CD4-positive, CD25-positive, alpha-beta regulatory T cell (primary cell): ENCODE measurements at places on chromosomes 2 and 18. TPM values are rescaled to one million over a fixed set of nuclear protein-coding genes. Genes with fewer than 3 reads are reported as not detected.
A peak's percentile ranks its signal among the peaks of the same experiment; 100 is the strongest.

DNA sequence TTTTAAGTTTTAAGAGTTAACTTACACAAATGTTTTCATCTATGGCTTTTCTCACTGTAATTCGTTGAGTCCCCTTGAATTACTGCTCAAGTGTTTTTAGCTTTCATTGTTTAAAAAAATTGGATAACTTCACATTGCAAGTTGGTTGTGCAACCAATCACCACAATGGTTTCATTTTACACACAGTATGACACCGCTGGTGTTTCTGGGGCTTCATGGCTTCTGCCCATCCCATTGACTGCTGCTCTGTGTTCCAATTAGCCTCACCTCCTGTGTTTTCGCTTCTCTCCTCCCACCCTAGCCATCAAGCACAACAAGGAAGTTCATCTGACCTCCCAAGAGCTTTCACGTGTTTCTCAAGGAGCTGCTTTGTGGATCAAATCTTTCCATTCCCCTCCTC is 199.1 kb upstream of the CHAC2 start:
- no peak for DNase-seq

- DNase-seq: no peak
Measured at GRCh38 chr2:1830936-1831619, 86.8 kb upstream of the PXDN start.

DNA sequence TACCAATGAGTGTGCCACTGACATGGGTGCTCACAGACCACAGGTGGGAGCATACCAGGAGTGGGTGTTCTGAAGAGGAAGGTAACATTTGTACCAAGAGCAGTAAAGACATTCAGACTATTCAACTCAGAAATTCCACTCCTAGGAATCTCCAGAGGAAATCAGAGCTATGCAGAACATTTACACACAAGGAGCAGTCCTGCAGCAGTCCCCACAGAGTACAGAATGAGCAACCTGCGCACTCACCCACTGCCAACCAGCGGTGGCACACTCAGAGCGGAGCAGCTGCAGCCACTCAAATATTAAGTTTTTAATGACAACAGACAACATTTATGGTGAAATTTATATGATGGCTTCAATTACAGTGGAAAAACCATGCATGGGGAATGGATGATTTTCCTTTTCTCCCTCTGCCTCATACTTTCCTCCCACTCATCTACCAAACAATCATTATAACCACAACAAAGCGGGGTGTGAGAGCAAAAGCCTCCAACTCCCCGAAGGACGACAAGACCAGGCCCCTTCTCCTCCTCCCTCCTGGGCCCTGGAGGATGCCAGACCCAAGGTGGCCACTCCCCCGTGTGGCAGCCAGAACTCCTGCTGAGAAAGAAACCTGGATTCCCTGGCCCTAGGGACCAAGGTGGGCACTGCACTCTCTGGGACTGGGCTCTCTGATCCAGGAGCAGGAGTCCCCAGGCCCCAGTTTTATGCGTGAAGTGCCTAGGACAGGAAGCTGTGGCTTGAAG is 5.4 kb downstream of the HS6ST1 start:
- no peak for DNase-seq

GRCh38 chr2:109279243-109279860 is 150.3 kb downstream of the SH3RF3 start:
- no peak for DNase-seq

DNA sequence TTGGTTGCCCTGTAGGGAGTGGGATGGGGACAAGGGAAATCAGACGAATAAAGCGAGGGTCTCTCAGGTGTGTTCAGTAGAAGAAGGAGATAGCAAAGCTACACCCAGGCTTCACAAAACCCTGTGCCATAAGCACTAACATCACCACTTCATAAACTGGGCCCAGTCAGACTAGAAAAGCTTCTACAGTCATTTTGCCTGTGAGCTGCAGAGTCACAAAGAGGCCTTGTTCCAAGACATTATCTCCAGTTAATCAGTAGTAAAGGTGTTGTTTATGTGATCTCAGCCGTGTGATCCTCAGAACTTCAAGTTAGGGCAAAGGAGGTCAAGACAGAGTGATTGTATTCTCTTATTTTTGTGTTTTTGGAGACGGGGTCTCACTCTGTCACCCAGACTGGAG is 148.0 kb downstream of the GALR1 start:
- DNase-seq: no peak

DNA sequence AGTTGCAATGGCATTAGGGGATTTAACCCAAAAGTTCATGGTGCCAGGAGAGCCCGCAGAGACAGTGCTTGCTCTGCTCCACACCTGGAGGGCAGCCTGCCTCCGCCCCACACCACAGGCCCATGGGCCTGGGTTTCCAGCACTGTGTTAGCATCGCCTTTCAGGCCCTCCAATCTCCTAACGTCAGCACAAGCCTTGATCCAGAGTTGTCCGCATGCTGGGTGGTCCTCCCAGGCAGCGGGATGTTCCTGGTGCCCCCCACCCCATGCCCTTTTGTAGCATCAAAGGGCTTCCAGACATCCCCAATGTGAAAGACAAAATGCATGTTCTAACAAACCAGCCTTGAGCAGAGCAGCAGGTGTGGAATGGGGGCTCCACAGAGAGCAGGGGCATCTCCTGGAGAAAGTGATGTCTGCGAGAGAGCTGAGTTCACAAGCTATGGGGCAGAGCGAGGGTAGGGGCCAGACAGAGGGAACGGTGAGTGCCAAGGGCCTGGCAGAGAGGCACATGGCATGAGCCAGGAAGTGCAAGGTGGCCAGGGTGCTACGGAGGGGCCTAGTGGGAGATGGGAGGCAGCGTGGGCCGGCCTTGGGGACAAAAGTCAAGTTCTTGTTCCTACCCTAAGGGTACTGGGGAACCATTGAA is 119.2 kb downstream of the CYP26B1 start:
- no peak for DNase-seq

- DNase-seq: no peak
Measured at GRCh38 chr2:170500770-170501169, 214.4 kb upstream of the SP5 start.

- peak; percentile 39 for DNase-seq
Measured at GRCh38 chr2:46062637-46063412, 234.4 kb upstream of the EPAS1 start.

DNA sequence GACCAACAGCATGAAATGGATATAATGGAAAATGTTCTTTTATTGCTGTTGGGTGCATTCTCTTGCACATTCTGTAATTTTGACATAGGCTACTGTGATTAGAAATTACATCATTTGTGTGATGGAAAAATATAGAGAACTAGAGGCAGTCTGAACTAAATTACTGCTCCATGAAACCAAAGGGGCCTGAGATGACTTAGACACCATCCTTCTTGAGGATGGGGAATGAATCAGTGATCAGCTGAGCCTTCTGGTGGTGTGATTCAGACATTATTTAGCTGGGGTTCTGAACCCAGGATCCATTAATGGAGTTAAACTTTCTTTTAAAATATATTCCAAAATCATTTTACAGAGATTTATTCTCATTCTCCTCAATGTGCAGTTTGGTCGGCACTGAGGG is 135.8 kb downstream of the LDLRAD4 start:
- no peak for DNase-seq

DNA sequence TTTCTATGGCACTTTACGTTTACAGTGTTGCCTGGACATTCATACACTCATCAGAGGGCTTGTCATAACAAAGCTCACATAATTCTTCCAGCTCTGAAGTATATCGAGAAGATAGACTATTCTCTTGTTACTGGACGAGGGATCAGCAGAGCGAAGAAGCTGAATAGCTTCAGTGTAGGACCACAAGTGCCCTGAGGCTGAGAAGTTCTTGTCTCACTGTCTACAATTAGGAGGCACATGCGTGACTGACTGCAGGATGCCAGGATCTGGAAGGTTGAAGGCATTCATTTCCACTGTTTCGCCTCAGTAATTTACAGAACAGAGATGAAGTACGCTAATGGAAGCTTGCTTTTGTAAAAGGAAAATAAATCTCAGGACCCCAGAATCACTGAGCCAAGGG is 9.6 kb downstream of the SH3YL1 start:
- no peak for DNase-seq

DNA sequence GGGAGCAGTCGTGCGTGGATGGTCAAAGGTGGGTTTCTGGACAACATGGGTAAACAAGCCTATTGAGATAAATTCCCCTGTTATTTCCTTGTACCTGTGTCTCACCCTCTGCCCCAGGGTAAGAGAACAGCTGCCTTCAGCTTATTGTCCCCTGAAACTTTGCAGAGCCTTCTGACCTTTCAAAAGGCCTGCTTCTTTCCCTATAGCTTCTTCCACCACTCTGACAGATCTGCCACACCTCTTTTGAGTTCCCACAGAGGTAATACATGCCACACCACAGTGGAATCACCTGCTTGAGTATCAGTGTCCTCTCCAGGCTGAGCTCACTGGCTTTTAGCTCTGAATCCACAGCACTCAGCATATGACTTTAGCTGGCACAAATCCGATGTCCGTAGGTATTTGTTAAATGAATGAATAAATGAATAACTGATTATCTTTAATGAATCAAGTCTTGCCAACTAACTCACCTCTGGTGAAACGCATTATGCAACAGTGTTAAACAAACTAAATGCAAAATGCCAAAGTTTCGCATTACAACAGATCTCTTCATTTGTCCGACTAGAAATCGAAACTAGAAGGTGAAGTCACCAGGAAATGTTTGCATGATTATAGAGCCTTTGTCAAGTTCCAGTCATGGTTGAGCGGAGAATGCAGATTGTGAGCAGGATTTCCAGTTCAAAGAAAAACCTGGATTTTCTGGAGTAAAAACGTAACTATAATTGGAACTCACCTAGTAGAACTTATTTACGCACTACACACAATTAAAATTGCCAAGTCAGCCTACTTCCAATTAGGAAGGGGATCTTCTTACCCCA is 16.4 kb downstream of the DYNAP start:
- DNase-seq: no peak

GRCh38 chr2:241620419-241620769 is 16.6 kb downstream of the THAP4 start:
- no peak for DNase-seq

DNA sequence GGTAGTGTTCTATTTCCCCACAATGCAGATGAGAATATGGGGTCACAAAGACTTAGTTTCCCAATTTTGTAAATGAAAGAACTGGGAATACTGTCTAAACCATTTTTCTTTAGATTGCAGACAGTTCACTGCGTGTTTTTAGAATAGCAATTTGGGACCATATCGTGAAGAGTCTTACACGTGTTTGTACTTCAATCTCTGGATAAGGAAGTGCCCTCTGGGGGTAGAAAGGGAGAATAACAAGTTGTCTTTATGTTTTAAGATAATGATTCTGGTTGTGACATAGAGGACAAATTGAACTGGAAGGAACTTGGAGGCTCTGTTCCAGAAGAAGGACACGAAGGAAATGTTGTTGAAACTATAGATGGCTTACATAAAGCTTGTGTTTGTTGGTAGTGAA is 457.7 kb downstream of the CBLN2 start:
- no peak for DNase-seq

DNA sequence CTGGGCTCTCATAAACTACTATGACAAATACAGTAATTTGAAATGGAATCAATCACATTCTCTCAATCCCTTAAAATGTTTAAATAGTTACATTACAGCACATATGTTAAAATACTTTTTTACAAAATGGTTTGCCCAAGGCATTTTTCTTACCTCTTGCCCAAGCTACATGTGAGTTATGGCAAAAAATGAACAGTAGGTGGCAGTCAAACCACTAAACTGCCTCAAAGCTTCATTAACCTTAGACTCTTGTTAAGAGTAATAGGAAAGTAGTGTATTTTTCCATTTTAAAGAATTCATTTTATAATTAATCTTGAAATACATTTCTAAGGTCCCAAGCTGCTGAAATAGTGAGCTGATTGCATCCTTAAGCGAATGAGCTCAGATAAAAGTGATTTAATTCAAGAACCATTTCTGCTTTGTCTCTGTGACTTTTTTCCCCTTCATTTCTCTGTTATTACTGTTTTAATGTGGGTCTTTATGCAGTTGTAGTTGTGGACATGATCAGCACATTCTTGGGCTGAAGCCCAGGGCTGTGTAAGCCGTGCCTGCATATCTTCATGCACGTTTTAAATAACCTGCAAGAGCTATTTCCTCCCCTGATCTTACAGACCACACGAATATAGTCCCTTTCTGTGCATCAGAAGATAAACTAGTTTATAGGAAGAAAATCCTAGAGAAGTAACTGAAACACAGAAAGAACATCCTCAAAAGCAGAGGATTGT is 311.8 kb downstream of the LNPK start:
- DNase-seq: peak; percentile 72

GRCh38 chr2:109635426-109636304 is 21.5 kb downstream of the SOWAHC start:
- no peak for DNase-seq

GRCh38 chr2:97011977-97012569 is 25.7 kb upstream of the FAM178B start:
- DNase-seq: peak; percentile 5

GRCh38 chr2:235854276-235854675 is 313.9 kb downstream of the GBX2 start:
- DNase-seq: no peak

DNA sequence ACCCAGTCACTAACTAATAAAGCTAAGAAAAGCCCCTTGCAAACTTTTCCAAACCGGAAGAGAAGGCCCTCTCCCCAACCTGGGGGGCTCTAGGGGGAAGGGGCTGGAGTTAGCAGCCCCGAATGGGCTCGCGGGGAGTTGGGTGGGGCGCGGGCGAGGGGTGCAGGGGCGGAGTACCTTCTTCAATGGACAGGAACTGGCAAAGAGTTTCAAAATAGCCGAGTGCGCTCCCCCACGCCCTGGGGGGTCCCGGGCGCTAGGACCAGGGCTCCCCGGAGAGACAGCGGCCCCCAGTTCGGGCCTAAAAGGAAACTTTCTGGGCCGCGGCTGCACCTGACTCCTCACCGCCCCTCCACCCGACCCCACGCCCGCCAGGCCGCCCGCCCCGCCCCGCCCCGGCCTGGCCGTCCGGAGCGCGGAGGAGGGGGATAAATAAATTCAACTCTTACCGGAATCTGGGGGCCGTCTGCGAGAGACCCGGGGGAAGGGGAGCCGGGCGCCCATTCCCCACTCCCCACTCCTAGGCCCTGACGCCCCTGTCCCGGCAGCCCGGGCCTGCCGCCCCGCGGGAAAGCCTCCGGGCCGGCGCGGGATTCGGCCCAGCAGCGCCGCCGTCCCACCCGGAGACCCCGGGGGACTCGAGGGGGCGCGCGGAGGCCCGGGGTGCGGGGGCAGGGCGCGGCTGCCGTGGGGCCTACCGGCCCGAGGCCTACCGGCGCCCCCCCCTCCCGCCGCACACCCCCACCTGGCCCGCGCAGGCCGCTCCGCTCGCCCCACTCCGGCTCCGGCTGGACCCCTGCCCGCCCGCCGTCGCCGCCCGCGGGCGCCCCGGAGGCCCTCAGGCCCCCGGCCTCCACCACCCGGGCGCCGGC is 868 bp downstream of the INO80D start:
- DNase-seq: peak; percentile 33

Gene E2F6
- total RNA-seq: 6.7 TPM

Gene TMEM178A
- total RNA-seq: not detected

Gene RFTN2
- total RNA-seq: not detected

Gene MCEE
- total RNA-seq: 12.8 TPM

Gene PDCL3
- total RNA-seq: 45.2 TPM

Gene SERPINB13
- not detected for total RNA-seq

Gene MRO
- total RNA-seq: not detected

Gene COL6A3
- total RNA-seq: 3.4 TPM

Gene ST3GAL5
- total RNA-seq: 25.8 TPM

Gene SOX11
- not detected for total RNA-seq
